ENCODE measurements at places on chromosomes 3 and 15.

DNA sequence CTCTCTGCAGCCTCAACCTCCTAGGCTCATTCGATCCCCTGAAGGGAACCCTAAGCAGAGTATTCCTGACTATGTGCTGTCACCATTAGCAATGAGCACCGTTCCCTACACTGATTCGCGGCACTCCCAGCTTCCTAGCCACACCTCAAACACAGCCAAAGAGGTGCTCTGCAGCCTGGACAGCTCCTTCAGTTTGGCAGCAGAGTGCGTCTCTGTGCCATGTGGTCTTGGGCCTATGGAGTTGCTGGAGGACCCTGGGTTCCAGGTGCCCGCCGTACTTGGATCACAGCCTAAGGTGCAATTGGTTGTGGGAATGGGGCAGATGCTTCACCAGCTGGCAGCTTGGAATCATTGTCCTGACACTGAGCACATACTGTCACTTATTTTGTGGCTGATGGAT, 17.3 kb upstream of the IL12A start:
- no peak for DNase-seq

DNA sequence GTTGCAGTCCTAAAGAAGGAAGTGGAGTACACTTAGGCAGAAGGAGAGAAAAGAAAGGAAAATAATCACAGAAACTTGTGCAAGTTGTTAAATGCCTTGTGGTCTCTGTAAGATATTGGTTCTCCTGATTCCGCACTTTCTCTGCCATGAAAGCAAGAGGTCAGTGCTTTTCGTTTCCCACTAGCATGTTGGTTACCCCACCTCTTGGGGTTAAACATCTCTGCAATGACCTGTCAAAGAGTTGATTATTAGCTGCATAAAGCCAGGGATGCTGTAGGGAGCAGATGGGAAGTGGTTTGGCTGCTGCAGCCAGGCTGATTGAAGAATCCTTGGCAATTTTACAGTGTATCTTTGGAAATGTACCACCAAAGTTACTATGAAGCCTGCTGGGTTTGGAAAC, 33.3 kb downstream of the ZNF609 start:
- no peak for DNase-seq

- DNase-seq: no peak
Measured at GRCh38 chr3:101762041-101762646, 16.9 kb upstream of the NXPE3 start.

DNA sequence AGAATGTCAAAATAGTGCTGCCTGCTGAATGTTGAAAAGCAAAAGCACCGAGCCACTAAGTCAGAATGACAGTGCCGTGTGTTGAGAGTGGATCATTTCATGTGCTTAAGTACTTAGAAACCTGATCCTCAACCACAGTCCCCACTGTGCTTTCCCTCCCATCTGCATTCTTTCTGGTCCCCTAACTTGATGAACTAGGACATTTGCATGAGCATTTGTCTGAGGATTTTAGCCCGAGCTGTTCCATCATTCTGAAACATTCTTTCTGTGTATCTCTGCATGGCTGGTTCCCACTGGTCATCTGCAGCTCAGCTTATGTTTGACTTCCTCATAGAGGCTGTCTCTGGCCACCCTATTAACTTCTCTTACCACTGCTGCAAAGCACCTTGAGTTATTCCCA, 42.0 kb downstream of the SST start:
- DNase-seq: no peak

All from GM13977 (cell line).